ENCODE measurements at places on chromosomes 11 and 22.

- no peak for DNase-seq
Measured at GRCh38 chr11:68508425-68508824, 47.9 kb downstream of the PPP6R3 start.

- no peak for DNase-seq
Measured at GRCh38 chr11:114089748-114090147, 30.2 kb downstream of the ZBTB16 start.

GRCh38 chr11:16603245-16603644, 135.2 kb upstream of the C11orf58 start:
- DNase-seq: no peak

DNA sequence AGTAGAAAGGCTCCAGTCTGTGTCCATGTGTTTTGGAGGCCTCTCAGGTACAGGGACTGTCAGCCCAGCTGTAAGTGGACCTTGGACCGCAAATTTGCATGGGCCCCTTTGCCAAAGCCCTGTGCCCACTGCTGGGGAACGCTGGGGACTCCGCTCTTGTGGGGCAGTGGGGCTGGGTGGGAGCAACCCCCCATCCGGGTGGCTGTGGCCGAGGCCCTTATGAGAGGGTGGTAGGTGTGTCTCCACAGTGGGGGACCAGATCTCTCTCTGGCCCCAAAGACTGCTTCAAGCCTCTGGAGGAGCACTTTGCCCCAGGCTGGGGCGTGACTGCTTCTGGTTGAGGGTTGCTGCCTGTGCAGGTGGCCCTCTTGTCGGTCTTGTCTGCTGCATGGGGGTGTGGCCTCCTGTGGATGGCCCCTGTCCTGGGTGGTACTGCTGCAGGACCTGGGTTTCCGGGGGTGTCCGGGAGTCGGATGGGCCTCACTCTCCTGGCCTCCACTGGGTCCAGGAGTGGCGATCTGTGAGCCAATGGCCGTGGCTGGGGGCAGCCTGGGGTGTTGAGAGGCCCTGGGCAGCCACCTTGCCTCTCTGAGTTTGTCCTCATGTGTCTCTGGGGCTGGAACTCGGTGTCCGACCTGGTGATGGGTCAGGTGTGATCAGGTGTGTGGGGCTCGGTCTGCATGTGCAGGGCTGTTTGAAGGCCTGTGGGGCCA, 15.9 kb downstream of the KCNQ1 start:
- peak; percentile 26 for DNase-seq

GRCh38 chr11:13939961-13940906, 22.3 kb upstream of the SPON1 start:
- DNase-seq: peak; percentile 52

GRCh38 chr11:44775985-44776446, 49.3 kb downstream of the TSPAN18 start:
- no peak for DNase-seq

DNA sequence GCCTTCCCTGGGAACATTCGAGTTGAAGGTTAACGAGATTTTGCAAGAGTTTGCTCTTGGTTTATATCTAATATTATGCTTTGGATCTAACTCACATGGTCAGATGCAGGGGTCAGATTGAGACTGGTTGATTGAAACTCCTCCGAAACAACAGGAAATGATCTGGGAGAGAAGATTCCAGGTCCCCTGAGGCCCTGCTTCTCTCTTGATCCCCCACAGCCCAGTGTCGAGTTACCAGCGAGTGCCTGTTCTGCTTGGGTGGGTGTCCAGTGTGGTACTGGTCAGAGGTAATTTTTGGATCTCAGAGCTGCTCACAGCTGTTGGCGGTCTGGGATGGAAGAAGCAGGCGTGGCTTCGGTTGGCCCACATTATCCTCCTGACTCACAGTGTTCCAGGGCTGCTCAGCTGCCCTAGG, 9.2 kb downstream of the FBLN1 start:
- DNase-seq: no peak

- DNase-seq: peak; percentile 7
Measured at GRCh38 chr22:47191671-47192650, 429.5 kb downstream of the TBC1D22A start.
